ENCODE measurements at places on chromosomes 5 and 9. TPM values are rescaled to one million over a fixed set of nuclear protein-coding genes. Genes with fewer than 3 reads are reported as not detected.

DNA sequence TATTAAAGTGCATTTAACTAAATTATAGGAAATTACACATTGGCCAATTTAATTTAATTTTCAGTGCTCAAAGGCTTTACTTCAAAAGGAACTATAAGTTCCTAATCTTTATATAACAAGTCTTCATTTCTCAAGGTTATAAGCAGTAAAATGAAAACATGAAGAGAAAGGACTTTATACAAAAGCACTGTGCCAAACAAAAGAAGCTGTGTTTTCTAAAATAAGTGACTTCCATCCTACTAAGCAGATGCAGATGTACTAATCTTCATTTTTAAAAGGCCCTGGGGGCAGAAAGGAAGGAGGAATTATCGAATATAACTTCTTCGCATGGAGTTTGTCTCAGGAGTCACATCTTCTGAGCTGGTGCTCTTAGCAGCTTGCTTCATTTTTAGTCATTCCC is 81.4 kb downstream of the SHC3 start:
- no peaks in the 10 kb centered on the region for H3K27me3 ChIP-seq
- no peaks in the 10 kb centered on the region for H3K4me1 ChIP-seq
- no peak for DNase-seq

Gene PCDHGC4
- 2.5 TPM for total RNA-seq

DNA sequence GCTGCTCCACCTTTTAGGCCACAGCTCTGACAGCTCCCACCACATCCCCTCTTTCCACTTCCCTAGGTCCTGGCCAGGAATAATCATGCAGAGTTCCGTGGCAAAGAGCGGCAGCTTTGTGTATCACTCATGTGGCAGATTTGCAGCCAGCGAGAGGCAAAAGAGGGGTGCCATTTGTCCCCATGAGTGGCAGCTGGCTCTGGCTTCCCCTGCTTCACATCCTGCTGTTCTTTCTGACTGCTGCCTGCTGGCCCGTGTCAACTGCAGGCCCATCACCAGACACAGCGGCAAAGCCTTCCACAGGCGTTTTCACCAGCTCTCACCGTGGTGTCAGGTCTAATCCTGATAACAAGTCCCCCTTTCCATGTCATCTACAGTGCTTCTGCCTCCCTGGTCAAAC is 430.6 kb upstream of the DAP start:
- H3K4me3 ChIP-seq, result no peak overlapping the region
- H3K27me3 ChIP-seq, result no peaks in the 10 kb centered on the region

Gene UNC5A
- total RNA-seq, result not detected

Gene SPATA31C1
- total RNA-seq, result not detected

Gene GPRIN1
- total RNA-seq, result 2.6 TPM

- no peak overlapping the region for H3K27ac ChIP-seq
- H3K36me3 ChIP-seq, result no peaks in the 10 kb centered on the region
- H3K4me3 ChIP-seq, result no peak overlapping the region
- no peaks in the 10 kb centered on the region for H3K4me1 ChIP-seq
- DNase-seq, result no peak
- no peaks in the 10 kb centered on the region for H3K27me3 ChIP-seq
Observed at GRCh38 chr5:107867266-107867665, 196.5 kb upstream of the EFNA5 start.

- no peak overlapping the region for H3K4me3 ChIP-seq
- H3K36me3 ChIP-seq, result no peaks in the 10 kb centered on the region
- no peak for DNase-seq
Observed at GRCh38 chr5:38289457-38289856, 31.1 kb downstream of the EGFLAM start.

Gene BTNL3
- total RNA-seq, result not detected

Gene LCN9
- not detected for total RNA-seq

DNA sequence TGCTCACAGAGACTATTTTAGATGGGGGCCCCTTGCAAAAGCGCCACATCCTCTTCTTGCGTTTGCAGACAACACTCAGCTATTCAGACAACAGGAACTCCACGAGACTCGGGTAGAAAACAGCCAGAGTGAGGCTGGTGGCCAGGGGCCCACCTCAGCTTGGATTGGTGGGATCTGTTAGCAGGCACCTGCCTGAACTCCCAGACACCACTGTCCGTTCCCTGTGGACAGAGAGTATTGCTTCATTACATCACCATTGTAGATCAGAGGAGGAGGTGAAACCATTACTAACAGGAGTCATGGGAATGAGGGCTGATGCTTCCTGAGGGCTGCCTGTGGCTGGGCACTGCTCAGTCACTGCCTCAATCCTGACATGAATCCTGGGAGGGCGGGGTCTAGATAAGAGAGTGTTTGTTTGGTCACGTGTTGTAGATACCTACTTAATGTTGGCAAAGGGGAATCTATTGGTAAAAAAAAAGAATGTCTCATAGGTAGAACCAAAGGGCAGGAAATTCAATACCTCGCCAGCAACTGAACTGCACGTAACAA is 4.4 kb upstream of the RAPGEF1 start:
- H3K4me3 ChIP-seq, result no peak overlapping the region
- H3K27me3 ChIP-seq, result no peaks in the 10 kb centered on the region
- H3K36me3 ChIP-seq, result no peaks in the 10 kb centered on the region
- no peaks in the 10 kb centered on the region for H3K4me1 ChIP-seq
- DNase-seq, result no peak
- H3K27ac ChIP-seq, result no peak overlapping the region

DNA sequence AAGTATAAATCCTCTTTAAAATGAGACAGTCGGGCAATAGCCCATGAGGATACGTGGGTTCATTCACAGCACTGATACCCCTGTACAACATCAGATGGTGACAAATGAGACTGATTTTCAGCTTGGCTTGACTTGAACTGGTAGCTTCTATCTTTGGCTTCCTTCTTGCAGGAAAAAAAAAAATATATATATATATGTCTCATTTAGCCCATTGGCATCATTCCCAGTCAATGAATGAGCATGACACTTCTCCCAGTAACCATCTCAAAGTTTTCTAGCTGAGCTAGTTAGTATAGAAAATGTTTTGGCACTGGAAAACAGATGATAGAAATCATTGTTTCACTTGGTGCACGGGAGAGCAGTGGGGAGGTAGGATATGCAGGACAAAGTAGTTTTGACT is 222.5 kb upstream of the TAS2R1 start:
- H3K36me3 ChIP-seq, result no peaks in the 10 kb centered on the region
- no peaks in the 10 kb centered on the region for H3K27me3 ChIP-seq
- no peak for DNase-seq
- H3K4me3 ChIP-seq, result no peak overlapping the region

DNA sequence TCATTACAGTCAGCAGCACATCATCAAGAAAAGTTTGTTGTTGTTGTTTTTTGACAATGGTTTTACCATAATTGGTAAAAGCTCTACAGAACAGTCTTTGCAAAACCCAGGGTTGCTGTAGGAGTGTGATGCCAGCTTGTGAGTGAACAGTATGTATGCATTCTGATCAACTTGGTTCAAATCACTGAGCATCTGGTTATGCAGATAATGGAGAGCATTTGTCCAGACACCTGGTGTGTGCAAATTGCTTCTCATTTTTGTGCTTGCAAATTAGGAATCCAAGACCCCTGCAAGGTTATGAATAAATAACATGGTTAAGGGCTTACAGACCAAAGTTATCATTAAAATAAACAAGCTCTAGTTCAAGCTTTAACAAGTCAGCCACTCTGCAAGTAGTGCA is 448.7 kb upstream of the ACTBL2 start:
- no peaks in the 10 kb centered on the region for H3K27me3 ChIP-seq
- no peak for DNase-seq
- H3K4me3 ChIP-seq, result no peak overlapping the region
- H3K36me3 ChIP-seq, result no peaks in the 10 kb centered on the region
- H3K27ac ChIP-seq, result no peak overlapping the region

DNA sequence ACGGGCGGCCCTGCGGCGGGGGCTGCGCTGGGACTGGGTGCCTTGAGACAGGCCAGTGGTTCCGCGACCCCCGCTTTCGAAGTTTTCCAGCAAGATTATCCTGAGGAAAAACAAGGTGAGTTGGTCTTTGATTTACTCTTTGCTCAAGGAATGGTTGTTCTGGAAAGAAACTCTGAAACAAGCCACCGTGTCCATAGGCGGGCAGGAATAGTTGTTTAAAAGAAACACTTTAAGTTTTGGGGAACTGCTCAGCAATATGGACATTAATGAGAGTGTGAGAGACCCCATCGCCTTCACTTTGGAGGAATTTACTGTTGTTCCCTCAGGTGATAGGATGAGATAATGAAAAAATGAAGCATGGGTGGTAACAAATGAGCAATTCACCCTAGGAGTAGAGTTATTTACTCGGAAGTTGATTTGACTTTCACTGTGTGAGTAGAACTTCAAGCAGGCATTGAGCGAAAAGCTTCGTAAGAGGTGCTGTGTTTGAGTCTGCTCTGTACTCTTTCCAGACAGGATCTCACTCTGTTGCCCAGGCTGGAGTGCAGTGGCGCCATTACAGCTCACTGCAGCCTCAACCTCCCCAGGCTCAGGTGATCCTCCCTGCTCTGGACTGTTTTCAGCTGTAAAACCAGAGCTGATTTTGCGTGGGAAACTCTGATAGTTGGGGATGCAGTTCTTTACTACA is 1.1 kb downstream of the DMRTA1 start:
- peak overlapping the region; percentile 58 for H3K4me3 ChIP-seq
- H3K27ac ChIP-seq, result peak overlapping the region; percentile 83
- peaks cover 6% of the 10 kb centered on the region for H3K4me1 ChIP-seq
- peaks cover 70% of the 10 kb centered on the region for H3K27me3 ChIP-seq

DNA sequence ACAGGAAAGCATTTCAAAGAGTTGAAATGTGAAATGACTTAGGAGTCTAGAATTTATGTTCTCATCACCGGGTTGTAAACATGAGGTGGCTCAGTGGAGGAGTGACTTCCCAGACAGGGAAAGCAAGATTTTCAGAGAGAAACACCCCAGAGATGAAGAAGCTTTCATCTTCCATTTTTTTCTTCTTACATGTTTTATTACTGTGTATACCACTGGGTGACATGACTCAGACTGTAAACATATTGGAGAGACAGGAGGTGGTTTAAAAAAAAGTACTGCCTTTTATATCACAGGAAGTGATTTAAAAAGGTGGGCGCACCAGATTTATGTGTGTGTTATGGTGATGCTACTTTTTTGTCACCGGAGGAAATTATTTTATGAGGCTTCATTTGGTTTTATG is 209.1 kb upstream of the TUT7 start:
- H3K27ac ChIP-seq, result no peak overlapping the region
- DNase-seq, result no peak
- no peak overlapping the region for H3K4me3 ChIP-seq
- no peaks in the 10 kb centered on the region for H3K4me1 ChIP-seq
- no peaks in the 10 kb centered on the region for H3K36me3 ChIP-seq

DNA sequence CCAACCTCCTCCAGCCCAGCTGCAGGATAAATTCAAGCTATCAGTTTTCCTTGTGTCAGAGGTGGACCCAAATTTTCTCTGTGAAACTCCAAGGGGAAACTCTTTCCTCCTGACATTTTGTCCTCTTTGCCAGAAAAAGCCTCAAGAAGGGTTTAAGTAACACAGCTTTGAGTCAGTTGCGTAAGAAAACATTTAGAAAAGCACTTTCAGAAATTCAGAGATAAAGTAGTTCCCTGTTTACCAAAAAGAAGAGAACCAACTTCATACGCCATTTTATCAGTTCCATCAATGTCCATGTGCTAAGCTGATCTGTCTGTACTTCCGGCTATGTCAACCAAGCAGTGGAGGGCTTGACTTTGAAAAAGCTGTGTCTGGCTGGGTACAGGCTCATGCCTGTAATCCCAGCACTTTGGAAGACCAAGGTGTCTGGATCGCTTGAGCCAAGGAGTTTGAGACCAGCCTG is 19.9 kb upstream of the SUSD1 start:
- no peak overlapping the region for H3K4me3 ChIP-seq
- H3K36me3 ChIP-seq, result no peaks in the 10 kb centered on the region
- H3K27ac ChIP-seq, result no peak overlapping the region
- no peak for DNase-seq
- H3K27me3 ChIP-seq, result no peaks in the 10 kb centered on the region
- no peaks in the 10 kb centered on the region for H3K4me1 ChIP-seq

- H3K36me3 ChIP-seq, result peaks cover 55% of the 10 kb centered on the region
- H3K27me3 ChIP-seq, result no peaks in the 10 kb centered on the region
- no peak for DNase-seq
- H3K4me3 ChIP-seq, result no peak overlapping the region
- H3K4me1 ChIP-seq, result peaks cover 17% of the 10 kb centered on the region
Observed at GRCh38 chr5:131659841-131660240, 24.8 kb upstream of the RAPGEF6 start.

- no peak for DNase-seq
- no peaks in the 10 kb centered on the region for H3K4me1 ChIP-seq
- H3K36me3 ChIP-seq, result no peaks in the 10 kb centered on the region
Observed at GRCh38 chr9:3980771-3981170, 319.1 kb downstream of the GLIS3 start.

- peaks cover 20% of the 10 kb centered on the region for H3K4me1 ChIP-seq
- no peak overlapping the region for H3K4me3 ChIP-seq
- H3K27me3 ChIP-seq, result no peaks in the 10 kb centered on the region
Observed at GRCh38 chr5:143182901-143183820, 220.3 kb downstream of the NR3C1 start.

Gene EPB41L4B
- 17.7 TPM for total RNA-seq

DNA sequence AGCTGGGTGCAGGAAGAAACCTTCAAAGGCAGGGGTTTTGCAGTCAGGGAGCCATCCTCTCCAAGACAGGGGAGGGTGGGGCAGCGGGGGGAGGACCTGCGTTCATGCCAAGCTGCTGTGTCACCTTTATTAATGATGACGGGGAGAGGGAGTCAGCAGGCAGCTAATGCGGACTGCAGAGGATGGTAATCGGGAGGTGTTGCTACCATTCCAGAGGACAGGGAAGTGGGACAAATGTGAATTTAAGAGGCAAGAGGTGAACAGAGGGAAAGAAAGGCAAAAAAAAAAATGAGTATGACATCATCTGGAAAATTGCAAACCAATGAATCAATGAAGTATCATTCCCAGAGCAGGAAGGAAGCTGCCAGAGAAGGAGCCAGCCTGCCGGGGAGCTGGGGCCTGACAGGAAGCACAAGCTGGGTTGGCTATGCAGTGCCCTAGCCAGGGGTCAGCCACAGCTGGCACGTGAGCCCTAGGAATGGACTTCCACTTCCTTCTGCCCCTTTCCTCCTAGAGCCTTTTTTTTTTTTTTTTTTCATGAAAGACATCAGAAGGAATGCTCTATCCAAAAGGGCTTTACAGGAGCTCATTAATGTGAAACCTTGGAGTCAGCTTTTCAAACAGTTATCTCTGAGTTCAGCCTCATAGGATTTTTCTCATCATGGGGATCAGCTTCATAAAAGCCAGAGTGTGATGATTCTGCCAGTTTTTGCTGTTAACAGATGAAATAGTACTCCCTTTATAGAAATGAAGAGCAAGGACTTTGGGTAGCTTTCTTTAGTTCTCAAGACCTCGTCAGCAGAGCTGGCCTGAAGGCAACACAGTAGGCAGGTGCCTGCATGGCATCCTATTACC is 9.2 kb downstream of the INSYN2B start:
- H3K4me3 ChIP-seq, result no peak overlapping the region
- H3K27me3 ChIP-seq, result no peaks in the 10 kb centered on the region
- H3K4me1 ChIP-seq, result no peaks in the 10 kb centered on the region
- no peak overlapping the region for H3K27ac ChIP-seq

Gene NUTM2F
- not detected for total RNA-seq

Gene ADGRV1
- 36.4 TPM for total RNA-seq

Gene TAF11L11
- total RNA-seq, result not detected

Gene CYSRT1
- 0.50 TPM for total RNA-seq
